ENCODE measurements at places on chromosomes 1 and 21.

GRCh38 chr1:169741666-169742394 is 8.0 kb upstream of the SELE start:
- DNase-seq, result no peak

DNA sequence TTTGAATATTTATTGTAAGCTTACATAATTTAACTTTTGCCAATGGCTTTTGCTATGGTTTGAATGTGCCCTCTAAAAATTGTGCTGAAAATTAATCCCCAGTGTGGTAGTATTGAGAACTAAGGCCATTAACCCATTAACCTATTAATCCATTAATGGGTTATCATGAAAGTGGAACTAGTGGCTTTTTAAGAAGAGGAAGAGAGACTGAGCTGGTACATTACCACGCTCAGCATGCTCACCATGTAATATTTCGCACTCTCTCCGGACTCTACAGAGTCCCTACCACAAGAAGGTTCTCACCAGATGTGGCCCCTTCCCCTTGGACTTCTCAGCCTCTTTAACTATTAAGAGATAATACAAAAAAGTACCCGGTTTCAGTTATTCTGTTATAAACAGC is 164.4 kb upstream of the ZRANB2 start:
- no peak for DNase-seq

DNA sequence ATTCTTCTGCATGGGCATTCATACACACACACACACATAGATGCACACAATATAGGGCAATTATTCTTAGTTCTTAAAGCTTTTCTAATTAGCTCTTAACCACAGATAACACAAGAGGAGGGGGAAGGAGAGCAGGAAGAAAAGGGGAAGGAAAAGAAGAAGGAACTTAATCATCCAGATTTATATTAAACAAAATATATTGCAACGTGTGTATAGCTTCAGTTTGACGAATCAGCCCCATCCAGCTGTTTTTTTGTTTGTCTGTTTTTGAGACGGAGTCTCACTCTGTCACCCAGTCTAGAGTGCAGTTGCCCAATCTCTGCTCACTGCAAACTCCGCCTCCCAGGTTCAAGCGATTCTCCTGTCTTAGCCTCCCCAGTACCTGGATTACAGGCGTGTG is 21.7 kb upstream of the ANKRD13C start:
- DNase-seq, result no peak

DNA sequence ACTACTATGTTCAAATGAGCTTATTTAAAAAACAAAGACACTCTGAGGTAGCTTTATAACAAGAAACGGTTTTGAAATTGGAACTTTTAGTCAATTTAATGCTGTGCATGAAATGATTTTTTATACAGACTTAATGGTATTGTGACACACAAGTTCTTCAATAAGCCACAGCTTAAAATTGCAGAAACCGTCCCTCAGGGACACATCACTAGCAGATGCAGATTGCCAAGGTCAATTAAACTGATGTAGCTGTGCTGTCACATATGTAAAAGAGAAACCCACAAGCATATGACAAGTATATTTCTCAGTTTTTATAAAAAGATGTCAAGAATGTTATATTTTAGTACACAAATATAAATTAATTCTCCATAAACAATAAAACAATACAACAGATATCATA is 366.9 kb downstream of the DPYD start:
- no peak for DNase-seq

DNA sequence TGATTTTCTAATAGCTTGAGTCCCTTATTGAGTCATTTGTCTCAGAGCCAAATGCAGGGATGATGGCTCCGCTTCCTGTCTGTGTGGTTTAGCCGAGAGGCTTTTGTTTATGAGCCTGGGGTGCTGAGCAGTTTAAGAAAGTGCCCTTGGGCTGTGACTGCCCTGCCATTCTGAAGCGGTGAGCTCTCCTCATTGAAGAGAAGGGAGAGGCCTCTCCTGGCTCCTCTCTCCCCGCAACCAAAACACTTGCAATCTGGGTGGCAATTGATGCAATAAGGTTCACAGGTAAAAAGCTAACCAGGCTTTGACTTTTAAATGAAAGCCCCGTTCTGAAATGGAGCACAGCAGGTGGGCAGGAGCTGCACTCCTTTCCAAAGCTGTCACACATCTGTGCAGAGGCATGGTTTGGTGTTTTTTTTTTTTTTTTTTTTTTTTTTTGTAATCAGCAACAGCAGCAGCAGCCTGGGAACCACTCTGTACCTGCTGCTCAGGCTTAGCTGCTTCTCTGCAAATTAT is 403.7 kb downstream of the SIPA1L2 start:
- DNase-seq, result no peak

- DNase-seq, result no peak
Observed at GRCh38 chr1:175219774-175220173, 27.2 kb upstream of the KIAA0040 start.

DNA sequence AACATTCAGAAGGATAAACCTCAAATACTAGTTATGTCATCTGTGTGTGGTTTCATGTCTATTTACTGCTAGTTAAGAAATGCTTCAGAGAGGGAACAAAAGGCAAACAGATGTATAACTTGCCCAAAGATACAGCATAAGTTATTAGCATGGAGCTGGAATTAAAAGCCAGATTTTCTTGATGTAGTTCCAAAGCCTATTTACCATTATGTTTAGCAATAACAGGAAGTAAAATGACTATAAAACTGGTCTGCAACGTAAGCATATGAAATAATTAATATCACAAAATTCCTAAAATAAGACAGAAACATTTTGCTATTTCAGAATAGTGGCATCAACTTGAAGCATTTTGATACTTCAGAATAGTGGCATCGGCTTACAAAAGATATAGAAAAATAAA is 1232.8 kb downstream of the NCAM2 start:
- DNase-seq, result no peak

GRCh38 chr1:67639361-67639760 is 45.6 kb upstream of the GADD45A start:
- no peak for DNase-seq

DNA sequence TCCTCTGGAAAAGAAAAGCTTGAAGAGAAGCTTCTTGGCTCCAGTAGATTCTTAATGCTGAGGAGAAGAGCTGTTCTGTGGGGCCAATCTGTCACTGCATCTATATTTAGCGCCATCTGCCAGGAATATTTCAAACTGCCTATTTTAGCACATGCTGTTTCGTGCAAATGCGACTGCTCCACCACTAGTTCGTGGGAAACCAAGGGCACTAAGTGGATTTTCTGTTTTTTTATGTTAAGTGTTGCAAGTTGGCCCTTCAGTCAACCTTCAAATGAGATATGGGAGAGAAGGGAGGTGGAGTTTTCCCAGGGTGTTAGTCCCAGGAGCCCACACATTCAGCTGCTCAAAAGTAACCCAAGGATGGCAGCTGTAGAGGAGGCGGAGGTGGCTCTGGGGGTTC is 91.9 kb downstream of the TSEN15 start:
- DNase-seq, result no peak

DNA sequence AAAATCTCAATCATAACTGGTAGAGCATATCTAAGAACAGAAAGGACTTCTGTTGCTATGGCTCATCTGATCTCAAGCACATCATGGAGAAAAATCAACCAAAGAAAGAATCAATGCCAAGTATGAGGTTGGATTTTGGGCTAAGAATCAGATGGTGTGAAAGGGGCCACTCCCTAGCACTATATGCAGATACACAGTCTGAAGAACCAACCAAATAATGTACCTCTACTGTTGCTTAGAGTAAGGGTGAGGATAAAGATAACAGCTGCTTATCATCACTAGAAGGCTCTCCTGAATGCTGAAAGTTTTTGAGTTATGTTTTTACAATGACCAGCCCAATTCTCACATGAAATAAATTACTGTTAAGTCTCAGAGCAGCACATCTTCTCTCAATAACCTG is 35.6 kb downstream of the ST7L start:
- DNase-seq, result no peak

DNA sequence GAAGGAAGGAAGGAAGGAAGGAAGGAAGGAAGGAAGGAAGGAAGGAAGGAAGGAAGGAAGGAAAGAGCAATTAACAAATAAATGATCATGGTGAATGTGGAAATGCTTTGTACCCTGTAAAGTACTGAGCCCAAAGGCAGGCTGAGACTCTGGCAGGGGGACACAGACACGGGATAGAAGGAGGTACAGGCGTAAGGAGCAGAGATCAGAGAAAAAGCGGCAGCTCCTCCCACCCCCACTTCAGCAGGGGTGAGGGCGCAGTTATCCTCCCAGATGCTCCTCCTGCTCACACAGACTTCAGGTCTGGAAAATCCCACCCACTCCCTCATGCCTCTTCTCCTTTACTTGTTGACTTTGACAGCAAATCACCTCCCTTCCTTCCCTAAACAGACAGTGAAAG is 464.5 kb downstream of the MATN1 start:
- DNase-seq, result no peak

DNA sequence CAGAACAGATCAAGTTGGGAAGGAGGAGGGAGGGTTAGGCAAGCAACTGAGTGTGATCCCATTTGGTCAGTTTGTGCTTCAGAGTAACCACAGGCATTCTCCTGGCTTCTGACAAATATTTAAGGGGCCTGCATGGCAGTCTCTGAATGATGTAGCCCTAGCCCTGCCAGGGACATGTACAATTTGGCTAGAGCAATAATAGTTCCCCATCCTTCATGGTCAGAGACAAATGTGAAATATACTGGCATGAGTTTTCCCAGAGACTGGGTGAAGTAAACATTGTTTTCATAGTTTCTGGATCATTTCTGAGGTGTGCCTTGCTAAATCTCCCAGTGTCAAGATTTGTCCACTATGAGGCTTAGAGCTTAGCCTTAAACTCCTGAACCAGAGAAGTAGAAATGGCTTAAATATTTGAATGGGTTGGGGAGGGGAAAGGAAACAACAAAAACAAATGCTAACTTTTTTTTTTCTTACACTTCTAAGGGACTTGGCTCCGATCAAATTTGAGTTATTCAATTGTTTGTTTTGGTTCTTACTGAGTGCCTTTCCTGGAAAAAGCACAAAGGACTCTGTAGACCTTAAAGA is 42.0 kb upstream of the UBE2U start:
- no peak for DNase-seq

DNA sequence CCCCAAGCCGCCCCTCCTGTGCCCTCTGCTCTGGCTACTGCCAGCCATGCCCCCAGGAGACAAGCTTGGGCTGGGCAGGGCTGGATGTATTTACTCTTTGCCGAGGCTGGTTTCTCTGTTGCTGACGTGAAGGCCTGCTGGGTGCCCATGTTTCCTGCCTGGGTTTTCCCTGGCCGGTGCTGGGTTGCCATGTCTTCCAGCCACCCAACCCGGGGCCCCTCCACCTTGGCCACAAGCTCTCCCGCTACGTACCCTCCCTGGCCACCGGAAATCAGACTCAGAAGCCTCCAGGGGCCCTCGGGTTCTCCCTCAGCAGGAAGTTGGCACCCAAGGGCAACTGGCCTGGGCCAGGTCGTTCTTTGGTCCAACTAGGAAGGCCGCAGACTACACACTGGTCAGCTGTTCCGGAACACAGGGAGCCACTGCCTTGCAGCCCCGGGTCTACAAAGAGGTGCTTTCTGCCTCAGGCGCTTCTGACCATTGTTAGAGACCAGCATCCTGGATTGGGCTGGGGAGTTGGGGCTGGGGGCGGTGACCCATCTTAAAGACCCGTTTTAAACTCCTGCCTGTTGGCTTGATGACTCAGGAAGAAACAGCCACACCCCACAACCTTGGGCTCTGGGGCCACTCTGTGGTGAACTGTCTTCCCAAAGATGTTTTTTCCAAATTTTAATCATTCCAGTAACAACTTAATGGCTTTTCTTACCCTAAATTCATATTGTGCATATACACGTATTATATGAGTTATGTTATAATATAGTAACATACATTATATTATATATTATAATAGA is 71.2 kb upstream of the RUNX3 start:
- DNase-seq, result no peak

DNA sequence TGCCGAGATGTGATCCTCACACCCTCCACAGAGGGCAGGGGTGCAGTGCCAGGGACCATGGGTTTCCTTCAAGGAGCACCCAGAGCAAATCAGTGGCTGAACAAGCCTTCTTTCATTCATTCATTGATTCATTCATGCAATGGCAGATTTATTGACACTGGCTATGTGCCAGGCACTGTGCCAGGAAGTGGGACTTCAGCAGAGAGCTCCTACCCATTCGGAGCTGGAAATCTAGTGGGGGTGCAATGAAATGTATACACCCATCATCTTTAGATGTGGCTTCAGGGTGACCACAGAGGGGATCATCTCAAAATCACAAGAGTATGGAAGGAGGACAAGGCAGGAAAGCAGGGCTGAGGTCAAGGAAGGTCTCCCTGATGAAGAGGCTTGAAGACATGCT is 18.9 kb downstream of the SLC6A9 start:
- DNase-seq, result no peak
